RWPE1 (cell line): ENCODE measurements at places on chromosomes 7 and 10.

GRCh38 chr7:143979359-143979758 lies 20.8 kb upstream of the OR6B1 start:
- peak; percentile 47 for DNase-seq

DNA sequence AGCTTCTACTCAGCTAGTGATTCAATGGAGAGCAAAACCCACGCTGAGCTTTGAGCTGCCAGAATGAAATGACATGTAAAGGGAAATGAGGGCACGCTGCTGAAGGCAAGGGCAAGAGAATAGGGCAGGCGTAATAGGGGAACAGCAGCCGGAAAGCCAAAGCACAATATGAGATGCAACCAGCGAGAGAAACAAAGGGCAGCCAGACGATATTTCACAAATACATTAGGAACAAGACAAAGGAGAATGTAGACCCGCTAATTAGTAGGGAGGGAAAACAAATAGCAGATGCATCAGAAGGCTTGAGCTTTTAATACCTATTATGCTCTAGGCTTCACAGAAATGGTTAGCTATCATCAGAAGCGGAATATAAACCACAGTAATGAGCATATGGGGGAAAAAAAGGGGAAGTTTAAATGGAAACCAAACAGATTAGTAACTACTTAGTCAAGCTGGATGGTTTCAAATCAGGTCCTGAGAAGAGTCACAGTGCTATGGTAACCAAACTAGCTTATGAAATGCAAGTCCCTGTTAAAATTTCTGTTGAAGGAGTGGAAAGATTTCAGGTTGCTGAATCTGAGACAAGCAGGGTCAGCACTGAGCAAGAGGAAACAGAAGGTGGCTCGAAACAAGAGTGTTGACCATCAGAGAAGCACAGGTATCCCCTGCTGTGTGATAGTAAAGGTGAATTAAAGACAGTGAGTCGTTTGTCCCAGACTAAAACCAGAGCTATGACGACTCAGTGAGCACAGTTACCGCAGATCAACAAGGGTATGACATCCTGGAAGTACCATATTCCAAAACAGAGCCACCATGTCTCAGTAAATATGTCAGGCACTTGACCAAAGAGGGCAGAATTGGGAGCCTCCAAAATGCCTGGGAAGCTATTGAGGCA lies 496.9 kb upstream of the CELF2 start:
- no peak for DNase-seq

- no peak for DNase-seq
These were observed 63.0 kb downstream of the TAX1BP1 start for GRCh38 chr7:27802999-27803398.

GRCh38 chr10:131679926-131680325 lies 220.9 kb upstream of the PPP2R2D start:
- DNase-seq: no peak

DNA sequence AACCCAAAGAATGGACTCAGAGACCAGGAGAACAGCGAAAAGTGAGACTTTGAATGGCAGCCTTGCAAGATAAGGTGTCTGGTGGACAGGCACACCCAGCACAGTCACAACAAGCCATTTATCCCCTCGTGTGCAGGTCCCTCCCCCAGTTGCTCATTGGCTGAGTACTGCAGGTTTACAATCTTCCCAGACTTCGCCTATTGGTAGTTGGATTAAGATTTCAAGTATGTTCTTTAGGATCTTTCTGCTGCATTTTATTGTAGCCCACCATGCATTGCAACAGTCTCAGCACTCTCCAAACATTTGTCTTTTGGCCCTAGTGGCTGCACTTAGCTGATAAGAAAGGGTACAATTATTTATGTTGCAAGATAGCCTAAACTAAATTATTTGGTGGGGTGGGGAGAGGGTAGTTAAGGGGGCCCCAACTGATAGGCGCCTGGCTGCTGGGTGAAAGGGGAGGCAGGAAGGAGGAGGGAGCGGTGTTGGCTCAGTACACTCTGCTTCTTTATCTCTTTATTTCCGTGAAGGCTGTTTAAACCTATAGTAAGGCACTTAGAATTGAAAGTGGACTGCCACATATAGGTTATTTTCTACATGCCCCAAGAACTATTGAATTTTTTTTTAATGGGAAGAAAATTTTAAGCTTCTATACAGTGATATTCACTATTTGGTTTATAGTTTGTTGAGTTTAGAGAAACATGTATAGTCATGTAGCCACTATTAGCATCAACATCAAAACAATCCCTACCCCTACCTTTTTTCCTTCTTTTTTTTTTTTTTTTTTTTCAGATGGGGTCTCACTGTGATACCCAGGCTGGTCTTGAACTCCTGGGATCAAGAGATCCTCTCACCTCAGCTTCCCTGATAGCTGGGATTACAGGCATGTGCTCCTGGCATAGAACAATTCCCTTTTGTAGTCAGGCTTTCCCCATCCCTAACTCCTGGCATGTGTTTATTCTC lies 54.2 kb downstream of the GUSB start:
- DNase-seq: no peak

DNA sequence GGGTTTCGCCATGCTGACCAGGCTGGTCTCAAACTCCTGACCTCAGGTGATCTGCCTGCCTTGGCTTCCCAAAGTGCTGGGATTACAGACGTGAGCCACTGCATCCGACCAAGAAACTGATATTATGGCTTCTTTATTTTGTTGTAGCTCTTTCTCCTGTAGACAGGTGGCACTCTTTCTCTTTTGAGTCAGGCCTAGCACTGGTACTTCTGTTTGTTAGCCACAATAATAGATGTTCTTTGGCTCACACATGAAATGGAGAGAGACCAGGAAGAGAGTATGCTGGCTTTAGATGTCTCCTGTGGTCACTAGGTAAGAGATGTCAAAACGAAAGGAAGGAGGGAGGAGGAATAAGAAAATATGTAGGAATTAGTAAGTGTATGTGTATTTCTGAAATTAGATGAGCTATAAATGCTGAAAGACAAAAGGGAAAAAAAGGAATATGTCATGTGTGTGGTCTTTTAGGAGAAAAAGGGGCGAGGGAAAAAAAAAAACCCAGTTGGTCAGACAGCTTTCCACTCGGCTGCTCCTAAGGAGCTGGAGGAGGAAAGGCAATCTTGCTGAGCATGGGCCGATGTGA lies 78.7 kb downstream of the CLEC2L start:
- peak; percentile 18 for DNase-seq

DNA sequence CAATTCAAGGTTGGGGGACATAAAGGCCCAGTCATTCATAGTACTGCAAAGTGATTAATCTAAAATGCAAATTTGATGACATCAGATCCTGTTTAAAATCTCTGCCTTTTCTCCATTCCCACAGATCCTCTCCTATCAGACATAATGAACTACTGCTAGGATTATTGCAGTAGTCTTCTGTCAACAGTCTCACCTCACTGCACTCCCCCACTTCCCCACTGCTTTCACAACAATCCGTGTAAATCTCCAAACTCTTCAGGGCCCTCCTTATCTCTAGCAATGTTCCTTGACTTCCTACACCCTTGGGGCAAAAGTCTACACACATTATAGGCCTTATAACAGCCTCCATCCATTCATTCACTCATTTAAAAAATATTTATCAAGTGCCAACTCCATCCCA lies 112.4 kb downstream of the KBTBD2 start:
- DNase-seq: no peak

GRCh38 chr10:30782537-30783461 lies 153.2 kb upstream of the LYZL2 start:
- DNase-seq: no peak

DNA sequence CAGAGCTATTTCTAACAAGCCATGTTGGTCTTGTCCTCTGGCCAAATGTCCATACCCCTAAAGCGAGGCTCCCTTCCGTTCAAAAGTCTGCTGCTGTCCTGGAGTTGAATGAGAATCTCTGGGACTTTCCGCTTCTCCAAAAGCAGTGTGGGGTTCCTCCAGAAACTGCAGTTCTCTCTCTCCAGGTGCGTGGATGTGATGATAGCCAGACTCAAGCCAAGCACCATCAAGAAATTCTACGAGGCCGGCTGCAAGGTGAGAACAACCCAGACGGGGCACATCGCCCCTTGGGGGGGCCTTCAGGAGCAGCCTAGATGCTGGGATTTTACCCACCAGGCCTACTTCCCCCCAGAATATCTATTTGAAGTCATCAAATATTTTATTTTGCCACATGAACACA lies 26.5 kb downstream of the BTBD16 start:
- no peak for DNase-seq

DNA sequence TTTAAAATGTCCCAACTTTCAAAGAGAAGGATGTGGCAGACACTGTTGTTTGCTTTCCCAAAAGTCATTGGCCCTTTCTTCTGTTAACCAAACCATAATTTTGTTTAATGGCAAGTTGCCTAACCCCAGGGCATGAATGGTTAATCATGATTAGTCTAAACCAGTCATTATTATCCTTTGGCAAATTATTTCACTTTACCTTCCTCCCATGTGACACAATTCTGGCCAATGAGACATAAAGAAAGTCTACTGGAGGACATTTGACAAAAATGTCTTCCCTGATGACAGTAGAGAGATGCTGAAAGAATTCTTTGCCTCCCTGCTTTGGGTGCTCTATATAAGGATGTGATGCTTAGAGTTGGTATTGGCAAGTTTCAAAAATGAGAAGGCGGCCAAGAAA lies 101.9 kb downstream of the PODXL start:
- DNase-seq: no peak

DNA sequence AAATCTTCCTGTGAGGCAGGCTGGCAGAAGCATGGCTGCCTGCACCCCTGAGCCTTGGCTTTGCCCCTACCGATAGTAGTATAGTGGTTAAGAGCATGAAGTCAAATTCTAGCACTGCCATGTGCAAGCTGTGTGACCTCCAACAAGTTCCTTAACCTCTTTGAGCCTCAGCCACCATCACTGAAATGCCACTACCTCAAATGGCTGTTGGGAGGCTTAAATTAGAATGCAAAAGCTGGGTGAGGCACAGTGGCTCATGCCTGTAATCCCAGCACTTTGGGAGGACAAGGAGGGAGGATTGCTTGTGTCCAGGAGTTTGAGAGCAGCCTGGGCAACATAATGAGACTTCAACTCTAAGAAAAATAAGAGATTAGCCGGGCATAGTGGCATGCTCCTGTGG lies 8.4 kb downstream of the SFRP5 start:
- DNase-seq: no peak

GRCh38 chr10:30092151-30092790 lies 32.9 kb upstream of the JCAD start:
- DNase-seq: no peak

DNA sequence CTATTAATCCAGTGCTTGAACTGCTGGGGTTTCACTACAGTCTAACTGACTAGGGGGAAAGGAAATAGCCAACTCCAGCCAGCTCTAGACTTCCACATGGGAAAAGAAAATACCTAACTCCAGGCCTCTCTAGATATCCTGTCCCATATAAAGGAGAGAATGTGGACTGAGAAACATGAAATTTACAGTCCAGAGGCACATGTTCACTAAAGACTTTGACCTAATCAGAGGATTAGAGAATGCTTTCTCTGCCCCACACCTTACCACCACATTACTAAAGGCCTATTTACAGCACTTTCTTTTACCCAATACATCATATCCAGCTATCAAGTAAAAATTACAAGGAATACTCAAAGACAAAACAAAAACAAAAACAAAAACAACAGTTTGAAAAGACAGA lies 164.2 kb downstream of the PCLO start:
- DNase-seq: no peak

DNA sequence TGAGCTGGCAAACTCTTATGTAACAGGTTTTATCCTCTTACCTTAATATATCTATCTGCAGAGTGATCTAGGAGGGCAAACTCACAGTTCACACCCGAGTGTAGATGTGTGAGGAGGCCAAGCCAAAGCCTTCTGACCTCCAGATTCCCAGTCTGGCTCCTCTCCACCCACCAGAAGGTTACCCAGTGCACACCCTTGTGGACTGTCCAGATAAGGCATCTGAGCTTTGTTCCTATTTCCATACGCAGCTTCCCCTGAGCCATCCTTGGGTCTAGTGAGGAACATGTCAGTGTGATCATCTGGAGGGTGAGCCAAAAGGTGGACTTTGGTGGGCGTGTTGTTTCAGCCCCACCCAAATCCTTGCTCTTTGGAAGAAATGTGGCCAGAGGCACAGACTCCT lies 203.0 kb upstream of the MEOX2 start:
- DNase-seq: no peak

- no peak for DNase-seq
These were observed 636.7 kb upstream of the IGFBP3 start for GRCh38 chr7:46557781-46558180.

GRCh38 chr7:149815121-149815520 lies 23.1 kb upstream of the ZNF862 start:
- no peak for DNase-seq

DNA sequence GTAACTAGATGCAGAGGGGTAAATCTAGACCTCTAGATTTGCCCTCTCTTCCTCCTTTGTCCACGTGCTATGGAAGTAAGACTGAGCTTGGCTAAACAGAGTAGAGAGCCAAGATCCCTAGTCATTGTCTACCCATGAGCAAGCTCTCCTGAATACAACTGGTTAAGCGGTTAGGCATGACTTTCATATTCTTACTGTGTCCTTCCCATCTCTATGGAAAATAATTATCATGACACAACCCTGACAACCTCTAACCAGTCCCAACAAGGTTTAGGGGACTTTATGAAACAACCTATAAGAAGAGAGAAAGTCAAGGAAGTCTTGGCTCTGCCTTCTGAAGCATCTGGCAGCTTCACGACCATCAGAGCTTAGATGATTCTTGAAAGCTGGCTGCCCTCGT lies 7.8 kb upstream of the LAMB4 start:
- DNase-seq: no peak

DNA sequence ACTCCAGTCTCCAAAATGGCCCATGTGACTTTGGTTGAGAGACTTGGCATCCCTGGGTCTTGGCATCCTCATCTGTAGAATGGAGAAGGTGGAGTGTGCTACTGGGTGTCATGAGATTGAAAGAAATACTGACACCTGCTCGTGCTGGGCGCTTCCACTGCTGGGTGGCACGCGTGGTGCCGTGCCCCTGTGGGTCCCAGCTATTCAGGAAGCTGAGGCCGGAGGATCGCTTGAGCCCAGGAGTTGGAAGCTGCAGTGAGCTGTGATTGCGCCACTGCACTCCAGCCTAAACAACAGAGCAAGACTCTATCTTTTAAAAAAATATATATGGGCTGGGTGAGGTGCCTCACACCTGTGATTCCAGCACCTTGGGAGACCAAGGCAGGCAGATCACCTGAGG lies 53.1 kb downstream of the NPTX2 start:
- no peak for DNase-seq

- no peak for DNase-seq
These were observed 296.1 kb downstream of the CDK14 start for GRCh38 chr7:90892213-90892612.
